ENCODE measurements at places on chromosomes 16 and 17.

GRCh38 chr17:21228111-21228510, 14.2 kb upstream of the TMEM11 start:
- no peak for DNase-seq

DNA sequence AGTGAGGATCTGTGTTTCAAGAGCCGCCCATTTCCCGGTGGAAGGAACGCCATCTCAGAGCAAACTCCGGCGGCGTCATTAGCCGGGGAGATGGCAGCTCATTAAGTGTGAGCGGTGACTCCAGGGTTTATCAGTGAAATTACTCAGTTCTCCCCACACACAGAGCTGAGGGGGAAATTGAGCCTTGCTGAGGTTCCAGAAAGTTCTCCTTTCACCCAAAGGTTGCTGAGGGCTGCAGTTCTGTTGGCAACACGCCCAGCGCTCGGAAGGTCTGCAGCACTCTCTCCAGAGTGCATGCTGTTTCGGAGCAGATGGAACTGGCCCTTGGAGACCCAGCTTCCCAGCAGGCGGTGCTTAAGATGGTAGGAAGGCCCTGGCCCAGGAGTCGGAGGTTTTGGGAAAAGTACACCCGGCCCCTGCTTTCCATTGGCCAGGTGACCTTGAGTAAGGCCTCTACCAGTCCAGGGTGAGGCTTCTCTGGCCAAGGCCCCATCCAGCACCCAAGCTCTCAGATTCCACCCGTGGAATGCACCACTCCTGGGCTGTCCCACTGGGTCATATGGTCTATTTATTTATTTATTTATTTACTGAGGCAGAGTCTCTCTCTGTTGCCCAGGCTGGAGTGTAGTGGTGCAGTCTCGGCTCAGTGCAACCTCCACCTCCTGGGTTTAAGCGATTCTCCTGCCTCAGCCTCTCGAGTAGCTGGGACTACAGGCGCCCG, 167.7 kb upstream of the CIBAR2 start:
- no peak for DNase-seq

- DNase-seq = peak; percentile 38
These were observed 426.6 kb downstream of the PMP22 start for GRCh38 chr17:14838567-14838966.

- DNase-seq = no peak
These were observed 174.2 kb downstream of the RAB11FIP4 start for GRCh38 chr17:31565652-31566051.

GRCh38 chr16:49084628-49085390, 196.8 kb downstream of the CBLN1 start:
- DNase-seq = no peak

All from IMR-90 (cell line).